ENCODE measurements at places on chromosomes 11 and 22.

DNA sequence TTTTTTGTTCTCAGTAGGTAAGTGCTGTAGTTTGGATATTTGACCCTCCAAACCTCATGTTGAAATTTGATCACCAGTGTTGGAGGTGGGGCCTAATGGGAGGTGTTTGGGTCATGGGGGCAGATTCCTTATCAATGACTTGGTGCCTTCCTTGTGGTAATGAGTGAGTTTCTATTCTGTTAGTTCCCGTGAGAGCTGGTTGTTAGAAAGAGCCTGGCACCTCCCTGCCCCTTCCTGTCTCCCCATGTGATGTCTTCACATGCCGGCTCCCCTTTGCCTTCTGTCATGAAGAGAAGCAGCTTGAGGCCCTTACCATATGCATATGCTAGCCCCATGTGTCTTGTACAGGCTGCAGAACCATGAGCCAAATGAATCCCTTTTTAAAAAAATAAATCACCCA is 138.3 kb downstream of the TMEM135 start:
- DNase-seq = no peak

DNA sequence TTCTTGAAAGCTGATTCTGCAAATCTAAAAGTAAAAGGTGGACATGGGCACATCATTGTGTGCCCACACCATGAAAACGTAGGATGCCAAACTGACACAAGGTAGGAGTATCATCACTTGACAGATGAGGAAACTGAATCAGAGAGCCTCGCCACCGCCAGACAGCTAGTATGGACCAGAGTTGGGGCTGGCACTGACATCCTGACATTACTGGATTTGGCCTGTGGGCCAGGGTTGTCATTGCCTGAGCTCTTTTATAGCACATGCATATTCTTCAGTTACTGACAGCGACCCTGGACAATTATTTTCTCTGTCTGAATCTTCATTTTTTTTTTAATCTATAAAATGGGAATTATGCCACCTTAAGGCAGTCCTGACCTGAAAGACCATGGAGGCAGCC is 16.5 kb downstream of the USP35 start:
- no peak for DNase-seq

DNA sequence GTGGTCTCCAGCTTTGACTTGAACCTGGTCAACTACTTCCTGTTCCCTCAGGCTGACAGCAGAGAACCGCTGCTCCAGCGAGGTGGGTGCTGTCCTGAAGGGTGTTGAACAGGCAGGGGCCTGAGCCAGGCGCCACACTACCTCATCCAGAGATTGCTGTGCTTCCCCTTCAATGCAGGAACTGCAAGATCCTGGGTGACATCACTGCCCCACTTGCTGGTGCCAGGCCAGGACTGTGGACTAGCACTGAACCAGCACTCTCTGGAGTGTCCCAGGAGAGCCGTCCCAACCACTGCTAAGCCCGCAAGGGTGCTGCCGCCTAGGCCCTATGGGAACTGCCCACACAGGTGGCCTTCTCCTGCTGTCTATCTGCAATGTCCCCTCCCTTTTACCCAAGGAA is 51.7 kb downstream of the GAB4 start:
- DNase-seq = no peak

GRCh38 chr11:60830478-60831142 is 11.3 kb upstream of the CCDC86 start:
- DNase-seq = no peak

DNA sequence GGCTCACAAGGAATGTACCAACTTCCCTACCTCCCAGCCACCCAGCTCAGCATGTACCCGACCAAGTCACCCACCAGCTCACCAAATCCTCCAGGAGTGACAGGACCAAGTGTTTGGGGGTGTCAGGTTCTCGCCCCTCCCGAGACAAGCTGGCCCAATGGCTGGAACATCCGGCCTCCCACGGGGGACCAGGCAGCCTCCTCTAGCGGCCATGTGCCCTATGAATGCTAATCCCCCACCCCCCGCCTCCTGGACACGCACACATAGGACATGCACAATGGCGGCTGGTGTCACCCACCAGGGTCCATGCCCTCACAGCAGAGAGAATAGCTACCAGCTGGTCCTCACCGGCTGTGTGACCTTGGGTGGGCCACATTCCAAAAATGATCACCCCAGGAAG is 151.0 kb downstream of the MN1 start:
- DNase-seq = no peak

DNA sequence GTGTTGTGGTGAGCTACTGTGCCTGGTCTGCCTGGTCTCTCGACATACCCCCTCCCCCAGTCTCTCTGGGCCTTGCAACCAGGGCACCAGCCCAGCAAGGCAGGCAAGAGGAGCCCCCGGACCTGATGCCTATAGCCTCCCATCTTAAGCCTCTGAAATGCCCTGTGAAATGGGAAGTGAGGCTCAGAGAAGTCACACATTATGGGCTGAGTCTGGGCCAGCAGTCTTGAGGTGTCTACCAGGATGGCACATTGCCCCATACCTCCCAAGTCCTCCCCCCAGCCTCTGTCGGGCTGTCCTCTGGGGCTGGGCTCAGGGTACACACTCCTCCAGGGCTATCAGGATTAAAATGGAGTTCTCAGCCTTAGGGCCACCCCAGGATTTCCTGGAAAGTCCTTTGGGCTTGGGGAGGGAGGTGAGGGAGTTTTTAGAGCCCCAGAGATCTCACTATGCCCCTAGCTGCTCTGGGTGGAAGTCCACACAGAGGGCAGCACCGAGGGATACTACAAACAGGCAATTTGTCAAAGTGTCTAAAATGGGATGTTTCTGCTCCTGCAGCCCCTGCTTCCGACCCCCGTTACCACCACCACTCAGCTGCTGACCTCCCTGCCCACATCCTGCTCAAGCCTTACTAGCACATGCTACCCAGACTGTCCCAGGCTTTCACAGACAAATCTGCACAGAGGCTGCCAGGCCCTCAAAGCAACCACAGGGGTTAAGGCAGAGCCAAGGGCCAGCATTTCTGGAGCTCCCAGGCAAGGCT is 3.1 kb upstream of the SH3BP1 start:
- no peak for DNase-seq

GRCh38 chr22:45285263-45286058 is 712 bp downstream of the UPK3A start:
- no peak for DNase-seq

GRCh38 chr11:103619938-103620337 is 416.5 kb upstream of the DDI1 start:
- no peak for DNase-seq

DNA sequence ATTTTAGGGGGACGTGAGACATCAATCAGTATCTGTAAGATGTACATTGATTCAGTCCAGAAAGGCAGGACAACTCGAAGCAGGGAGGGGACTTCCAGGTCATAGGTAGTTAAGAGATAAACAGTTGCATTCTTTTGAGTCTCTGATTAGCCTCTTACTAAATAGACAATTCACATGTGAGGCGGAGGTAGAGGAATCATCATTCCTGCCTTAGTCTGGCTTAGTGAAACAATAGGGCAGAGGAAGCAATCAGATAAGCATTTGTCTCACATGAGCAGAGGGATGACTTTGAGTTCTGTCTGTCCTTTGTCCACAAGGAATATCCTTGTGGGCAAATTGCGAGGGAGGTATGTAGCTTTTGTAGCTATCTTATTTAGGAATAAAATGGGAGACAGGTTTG is 248.3 kb downstream of the DDX10 start:
- DNase-seq = no peak

DNA sequence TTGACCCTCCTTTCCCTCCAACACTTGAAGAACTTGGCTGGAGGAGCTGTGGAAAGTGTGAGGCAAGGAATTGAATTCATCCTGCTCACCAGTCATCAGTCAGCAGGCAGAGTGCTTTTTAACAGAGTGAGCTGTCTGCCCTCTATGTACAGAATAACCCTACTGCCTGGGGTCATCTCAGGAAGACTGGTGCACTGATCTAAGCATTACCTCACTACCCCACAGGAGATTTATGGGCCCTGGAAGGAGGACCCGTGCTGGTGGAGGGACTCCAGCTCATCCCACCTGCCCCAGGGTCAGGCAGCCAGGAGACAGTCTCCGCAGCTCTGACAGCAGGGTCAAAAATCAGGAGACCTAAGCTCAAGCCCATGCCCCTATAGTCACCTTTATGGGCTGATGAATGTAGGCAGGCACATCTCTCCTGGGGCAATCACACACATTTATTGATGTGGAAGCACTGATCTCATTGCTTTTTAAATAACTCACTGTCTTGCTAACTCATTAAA is 270.8 kb upstream of the SESN3 start:
- DNase-seq = no peak

DNA sequence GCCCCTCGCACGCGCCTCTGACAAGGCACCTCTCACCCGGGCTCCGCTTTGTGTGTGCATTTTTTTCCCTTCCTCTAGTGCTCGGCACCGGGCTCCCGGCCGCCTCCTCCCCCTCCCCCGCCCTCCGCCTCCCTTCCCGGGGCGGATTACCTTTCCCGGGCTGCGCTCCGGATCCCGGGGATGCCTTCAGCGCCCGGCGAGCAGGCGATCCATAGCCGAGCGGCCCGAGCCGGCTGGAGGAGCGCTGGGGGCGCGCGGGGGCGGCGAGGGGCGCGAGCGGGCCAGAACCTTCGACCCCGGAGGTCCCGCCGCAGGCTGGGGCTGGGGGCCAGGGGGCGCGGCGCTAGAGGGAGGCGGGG is 282 bp downstream of the MPPED2 start:
- DNase-seq = peak; percentile 67

GRCh38 chr11:132211479-132211878 is 841.1 kb downstream of the NTM start:
- no peak for DNase-seq

DNA sequence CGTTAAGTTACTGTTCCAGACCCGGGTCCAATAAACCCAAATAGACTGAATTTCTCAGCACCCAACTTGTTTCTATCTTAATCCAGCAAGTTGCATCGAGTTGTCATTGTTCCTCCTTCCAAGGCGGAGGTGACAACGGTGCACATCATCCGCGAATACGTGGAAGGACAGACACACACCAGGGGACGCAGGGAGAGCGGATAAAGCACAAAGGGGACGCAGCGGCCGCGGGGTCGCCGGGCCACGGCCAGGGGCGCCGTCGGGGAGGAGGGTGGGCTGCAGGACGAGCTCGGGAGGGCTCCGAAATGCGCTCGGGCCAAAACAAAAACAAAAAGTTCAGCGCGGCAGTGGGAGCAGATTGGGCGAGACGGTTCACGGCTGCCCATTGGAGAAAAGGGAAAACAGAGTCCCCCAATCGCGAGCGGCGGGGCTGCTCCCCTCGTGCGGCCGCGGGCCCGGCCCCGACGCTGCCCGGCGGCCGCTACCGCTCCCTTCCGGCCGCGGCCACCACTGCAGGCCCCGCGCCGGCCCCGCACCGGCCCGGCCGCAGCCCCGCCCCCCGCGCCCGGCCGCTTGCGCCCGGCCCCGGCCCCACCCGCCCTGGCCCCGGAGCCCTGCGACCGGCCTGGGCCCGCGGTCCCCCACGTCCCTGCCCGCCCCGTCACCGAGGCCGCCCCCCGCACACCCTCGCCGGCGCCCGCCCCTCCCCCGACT is 518 bp downstream of the KMT5B start:
- peak; percentile 82 for DNase-seq

DNA sequence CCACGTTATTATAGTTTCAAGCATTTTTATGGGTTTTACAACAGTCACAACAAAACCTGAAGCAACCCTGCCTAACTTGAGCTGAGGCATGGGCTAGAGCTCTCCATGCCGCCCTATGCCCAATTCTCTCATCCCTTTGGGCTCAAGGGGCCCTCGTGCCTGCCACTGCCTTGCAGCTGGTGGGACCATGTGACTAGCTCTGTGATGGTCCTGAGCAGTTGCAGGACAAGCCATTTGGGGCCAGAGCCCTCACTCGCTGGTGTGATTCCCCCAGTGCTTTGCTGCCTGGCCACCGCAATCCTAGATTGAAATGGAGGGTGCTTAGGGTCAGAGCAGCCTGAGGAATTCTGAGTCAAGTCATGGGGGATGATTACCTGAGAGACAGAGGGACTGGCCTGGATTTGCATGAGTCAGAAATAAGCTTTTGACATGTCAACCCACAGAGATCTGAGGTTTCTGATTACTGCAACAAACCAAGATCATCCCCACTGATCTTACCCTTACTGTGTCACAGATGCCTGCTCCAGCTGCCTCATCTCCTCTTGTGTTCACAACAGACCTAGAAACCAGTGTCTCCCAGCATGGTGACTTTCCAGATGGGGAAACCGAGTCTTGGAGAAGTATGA is 323.7 kb downstream of the BRD1 start:
- DNase-seq = no peak

- DNase-seq = no peak
These were observed 2.4 kb downstream of the OR52E1 start for GRCh38 chr11:5071799-5072198.

- DNase-seq = no peak
These were observed 875 bp downstream of the TCP11L1 start for GRCh38 chr11:33040033-33040861.

- DNase-seq = no peak
These were observed 750.2 kb downstream of the OPCML start for GRCh38 chr11:132782102-132782501.

- peak; percentile 75 for DNase-seq
These were observed 1191.3 kb upstream of the TENM4 start for GRCh38 chr11:80632156-80632555.

DNA sequence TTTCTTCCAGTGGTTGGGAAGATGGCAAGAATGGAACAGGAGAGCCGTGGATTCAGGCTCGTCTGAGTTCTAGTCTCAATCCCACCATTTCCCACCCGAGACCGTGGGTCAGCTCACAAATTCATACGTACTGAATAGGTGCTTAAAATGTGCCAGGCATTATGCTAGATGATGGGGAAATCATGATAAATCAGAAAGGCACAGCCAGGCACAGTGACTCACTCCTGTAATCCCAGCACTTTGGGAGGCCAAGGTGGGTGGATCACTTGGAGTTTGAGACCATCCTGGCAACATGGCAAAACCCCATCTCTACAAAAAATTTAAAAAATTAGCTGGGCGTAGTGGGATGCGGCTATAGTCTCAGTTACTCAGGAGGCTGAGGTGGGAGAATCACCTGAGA is 7.1 kb downstream of the TRIOBP start:
- DNase-seq = no peak
